ENCODE measurements at places on chromosomes 2 and 18.

GRCh38 chr2:23924589-23925359, 2.1 kb downstream of the ATAD2B start:
- DNase-seq: no peak

DNA sequence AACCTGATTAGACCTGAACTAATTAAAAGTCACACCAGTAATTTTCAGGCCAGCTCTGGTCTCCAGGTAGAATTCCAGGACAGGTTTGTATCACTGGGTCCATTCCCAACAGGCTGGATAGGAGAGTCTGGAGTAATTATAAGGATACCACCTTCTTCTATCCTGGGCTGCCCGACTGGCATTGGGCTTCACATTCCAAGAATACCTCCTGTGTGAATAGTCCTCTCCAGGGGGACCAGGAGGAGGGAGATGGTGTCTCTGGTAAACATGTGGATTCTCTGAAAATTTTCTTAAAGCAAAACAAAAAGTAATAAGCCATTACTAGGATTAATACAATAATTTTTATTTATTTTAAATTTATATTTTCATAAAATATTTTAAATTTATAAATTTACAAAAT, 17.3 kb downstream of the DUSP11 start:
- DNase-seq: no peak

GRCh38 chr2:28378679-28379584, 13.7 kb upstream of the FOSL2 start:
- DNase-seq: no peak

DNA sequence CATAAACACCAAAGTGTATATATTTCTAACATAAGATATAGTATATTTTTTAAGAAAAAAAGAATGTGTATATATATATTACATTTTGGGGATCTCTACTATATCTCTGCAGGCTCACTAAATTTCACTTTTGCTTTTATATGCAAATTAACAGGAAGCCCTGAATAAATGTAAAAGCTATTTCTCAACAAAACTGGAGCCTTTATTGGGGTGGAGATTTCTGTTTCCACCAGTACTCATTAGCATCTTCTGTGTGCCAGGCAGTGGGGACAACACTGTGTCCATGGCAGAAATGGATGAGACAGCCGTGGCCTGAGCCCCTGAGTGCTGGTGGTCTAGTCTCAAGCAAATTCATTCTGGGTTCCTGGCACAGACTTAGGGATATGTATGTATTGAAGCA, 41.3 kb downstream of the C18orf63 start:
- no peak for DNase-seq

DNA sequence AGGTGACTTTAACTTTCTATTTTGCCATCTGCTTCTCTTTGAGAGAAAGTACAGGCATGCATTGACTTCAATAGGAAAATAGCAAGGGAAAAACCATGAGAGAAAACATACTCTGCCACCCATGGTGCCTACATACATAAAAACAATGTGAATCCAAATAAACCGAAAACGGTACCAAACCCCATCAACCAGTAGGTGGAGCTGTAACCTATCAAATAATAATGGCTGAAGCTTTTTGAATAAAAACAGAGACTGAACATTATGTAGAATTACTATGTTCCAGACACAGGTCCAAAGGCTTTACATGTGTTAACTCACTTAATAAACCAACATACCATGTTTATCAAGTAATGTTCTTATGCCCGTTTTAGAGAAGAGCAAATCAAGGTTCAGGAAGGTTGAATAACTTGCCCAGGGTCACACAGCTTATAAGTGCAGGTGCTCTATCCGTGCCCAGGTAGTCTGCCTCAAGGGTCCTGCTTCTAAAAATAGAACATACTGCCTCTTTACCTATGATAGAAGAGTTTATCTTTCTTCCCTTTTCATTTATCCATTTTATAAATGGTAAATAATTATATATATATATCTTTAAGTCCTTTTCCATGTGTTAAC, 293.9 kb upstream of the SYT4 start:
- DNase-seq: no peak

All from activated CD4-positive, alpha-beta T cell treated with anti-CD3 and anti-CD28 coated beads for 4 hours (primary cell).